ENCODE measurements at places on chromosomes 5 and 9.

DNA sequence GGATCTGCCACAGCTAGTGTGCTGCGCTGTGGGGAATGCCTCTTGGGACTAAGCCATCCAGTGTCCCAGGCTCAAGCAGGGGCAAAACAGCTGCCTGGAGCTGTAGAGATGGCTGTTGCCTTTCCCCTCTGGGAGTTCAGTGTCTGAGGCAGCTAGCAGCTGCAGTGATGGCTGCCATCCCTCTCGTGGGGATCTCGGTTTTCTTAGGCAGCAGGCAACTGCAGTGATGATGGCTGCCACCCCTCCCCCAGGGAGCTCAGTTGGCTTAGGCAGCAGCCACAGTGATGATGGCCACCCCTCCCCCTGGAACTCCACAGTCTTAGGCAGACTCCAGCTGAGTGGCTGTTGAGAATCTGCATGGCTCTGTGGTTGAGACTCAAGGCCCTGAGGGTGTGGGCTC lies 1389.2 kb upstream of the NUDT12 start:
- no peak for DNase-seq

- DNase-seq: no peak
Observed at GRCh38 chr5:180366326-180366725, 13.2 kb upstream of the GFPT2 start.

GRCh38 chr5:159971514-159971913 lies 37.4 kb upstream of the TTC1 start:
- DNase-seq: no peak

GRCh38 chr9:123129423-123129822 lies 96.0 kb downstream of the GPR21 start:
- no peak for DNase-seq

GRCh38 chr9:129626625-129627284 lies 792 bp downstream of the NTMT1 start:
- DNase-seq: no peak

DNA sequence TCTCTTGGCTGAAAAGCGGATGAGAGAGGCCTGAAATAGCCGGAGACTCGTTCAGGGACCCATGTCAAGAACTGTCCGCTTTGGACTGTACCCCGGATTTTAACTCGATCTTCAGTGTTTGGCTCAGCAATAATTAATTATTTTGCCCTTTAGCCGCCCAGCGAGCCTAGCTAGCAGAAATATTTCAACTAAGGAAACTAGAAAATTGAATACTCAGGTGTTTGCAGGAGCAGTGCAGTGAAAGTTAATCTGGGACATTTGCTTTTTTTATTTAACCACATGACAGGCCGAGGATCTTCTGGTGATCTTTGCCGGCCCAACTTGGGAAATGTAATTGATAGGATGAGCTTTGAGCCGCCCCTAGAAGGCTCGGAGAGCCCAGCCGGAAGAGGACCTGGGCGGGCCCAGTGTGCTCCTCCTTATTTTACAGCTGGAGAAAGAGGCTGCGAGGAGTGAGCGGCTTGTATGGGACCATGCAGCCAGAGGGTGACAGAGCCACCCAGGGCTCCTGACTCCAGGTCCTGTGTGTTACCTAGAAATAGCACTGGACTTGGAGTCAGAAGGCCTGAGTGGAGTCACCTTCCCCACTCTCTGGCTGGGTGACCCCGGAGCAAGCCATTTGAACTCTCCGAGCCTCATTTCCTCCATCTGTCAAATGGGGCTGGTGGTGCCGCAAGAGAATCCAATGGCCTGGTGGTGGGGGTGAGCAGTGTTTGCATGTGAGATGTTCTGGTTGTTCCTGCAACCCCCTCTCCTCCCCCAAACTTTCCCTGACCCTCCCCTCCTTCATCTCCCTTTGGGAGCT lies 2.4 kb downstream of the PPARGC1B start:
- no peak for DNase-seq

- DNase-seq: no peak
Observed at GRCh38 chr5:177609076-177610059, 9.4 kb downstream of the B4GALT7 start.

GRCh38 chr9:89000973-89001916 lies 10.0 kb downstream of the S1PR3 start:
- DNase-seq: peak; percentile 42

DNA sequence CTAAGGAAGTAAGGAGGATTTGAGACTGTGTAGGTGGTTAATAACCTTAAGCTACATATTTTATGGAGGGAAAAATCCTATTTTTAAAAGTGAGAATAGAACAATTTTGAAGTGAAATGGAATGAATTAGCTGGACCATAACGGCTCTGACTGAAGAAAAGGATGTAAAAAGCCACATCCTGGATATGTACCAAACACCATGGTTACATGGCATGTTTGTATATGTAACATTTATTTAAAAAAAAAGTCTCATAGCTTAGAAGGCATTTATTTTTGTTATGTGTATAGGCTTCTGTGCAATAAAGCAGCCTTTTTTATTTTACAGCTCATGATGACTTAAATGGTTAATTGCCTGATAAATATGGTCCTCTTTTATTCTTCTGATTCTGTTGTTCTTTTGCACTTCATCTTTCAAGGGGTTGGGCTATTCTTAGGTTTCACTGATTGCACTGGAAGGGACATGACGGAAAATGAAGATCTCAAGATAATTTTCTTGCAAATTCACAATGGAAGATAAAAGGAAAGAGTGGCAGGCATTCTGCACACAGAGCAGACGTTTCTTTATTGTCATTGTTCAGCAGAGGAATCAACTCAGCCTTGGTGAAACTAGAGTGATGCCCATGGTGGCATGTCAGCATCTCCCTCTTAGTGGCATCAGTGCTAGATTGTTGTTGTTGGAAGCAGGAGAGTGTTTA lies 63.1 kb downstream of the DOCK8 start:
- no peak for DNase-seq

GRCh38 chr5:30343707-30344106 lies 849.8 kb upstream of the CDH6 start:
- no peak for DNase-seq

DNA sequence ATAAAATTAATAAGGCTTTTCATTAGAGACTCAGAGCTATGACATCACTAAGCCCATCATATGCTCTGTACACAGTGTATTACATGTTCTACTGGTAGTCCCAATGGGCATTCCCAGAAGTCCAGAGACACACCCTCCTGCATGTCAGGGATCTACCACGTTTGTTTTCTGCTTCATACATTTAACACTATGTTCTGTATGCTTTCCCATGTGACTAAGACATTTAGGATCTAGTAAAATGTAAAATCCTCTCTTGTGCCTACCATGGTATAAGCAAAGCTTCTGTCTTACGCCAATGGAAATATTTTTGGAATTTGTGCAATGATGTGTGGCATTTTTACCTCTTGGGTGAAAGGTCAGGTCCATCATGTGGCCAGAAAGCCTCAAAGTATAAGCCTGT lies 192.4 kb downstream of the ADAMTSL1 start:
- DNase-seq: no peak

GRCh38 chr5:119289438-119290044 lies 66.3 kb upstream of the TNFAIP8 start:
- no peak for DNase-seq

GRCh38 chr5:169416583-169417196 lies 115.8 kb upstream of the SLIT3 start:
- DNase-seq: no peak

- no peak for DNase-seq
Observed at GRCh38 chr5:11335881-11336760, 568.1 kb downstream of the CTNND2 start.

GRCh38 chr9:113675475-113675941 lies 200.6 kb upstream of the ZNF618 start:
- no peak for DNase-seq

DNA sequence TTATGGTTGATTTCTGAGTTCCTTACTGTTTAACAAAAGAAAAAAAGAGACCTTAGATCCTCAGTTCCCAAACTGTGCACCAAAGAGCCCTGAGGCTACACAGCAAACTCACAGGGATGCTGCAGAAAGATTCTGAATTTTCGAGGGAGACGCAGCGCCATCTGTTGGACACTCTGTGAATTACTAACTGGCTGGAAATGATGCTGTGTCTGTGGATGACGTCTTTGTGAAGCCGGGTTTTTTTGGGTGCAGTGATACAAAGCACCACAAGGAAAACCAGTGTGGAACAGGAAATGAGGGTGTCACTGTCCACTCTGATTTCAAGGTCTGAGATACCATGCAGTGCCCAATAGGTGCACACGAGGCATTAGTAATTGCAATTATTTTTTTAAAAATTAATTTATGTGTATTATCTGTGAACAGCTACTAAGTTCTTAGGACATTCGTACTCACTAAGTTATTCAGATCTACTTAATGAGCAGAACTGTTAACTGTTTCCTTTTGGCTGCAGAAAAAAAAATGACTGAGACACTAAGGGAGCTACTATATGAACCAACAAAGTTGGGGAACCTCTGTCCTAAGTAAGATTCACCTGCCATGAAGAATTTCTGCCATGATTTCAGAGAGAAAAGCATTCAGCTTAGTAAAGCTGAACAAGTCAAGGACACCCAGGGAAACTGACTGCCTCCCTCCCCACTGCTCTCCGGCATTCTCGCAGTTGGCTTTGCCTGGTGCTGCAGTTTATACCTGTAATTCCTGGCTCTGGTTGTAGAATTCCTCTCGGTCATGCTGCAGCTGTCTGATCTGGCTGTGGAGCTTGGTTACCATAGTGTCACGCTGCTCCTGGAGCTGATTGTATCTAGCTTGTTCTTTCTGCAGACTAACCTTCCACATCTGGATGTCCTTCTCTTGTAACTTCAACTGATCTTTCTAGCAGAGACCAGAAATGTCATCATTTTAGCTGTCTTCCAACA lies 23.4 kb downstream of the SPACA9 start:
- DNase-seq: peak; percentile 46

GRCh38 chr5:84392836-84393235 lies 8.2 kb upstream of the EDIL3 start:
- DNase-seq: no peak

GRCh38 chr5:45542421-45542820 lies 153.8 kb downstream of the HCN1 start:
- DNase-seq: no peak

DNA sequence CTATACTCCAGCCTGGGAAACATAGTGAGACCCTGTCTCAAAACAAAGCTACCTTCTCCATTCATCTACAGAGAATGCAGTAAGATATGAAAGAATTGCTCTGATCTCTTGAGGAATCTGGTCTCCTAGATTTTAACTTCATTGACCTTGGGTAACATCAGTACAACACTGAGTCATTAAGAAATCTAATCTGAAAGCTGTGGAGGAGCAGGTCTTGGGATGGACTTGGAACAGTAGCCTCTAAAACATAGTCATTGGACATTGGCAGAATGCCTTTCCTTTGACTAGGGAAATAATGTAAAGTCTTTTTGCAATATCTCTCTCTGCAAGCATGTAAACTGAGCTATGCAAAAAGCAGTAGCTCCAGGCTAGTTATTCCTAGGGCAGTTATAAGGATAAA lies 58.1 kb downstream of the KCNN2 start:
- no peak for DNase-seq

GRCh38 chr5:39394946-39395345 lies 29.8 kb downstream of the DAB2 start:
- no peak for DNase-seq

GRCh38 chr5:117497601-117498000 lies 923.0 kb upstream of the SEMA6A start:
- DNase-seq: no peak

DNA sequence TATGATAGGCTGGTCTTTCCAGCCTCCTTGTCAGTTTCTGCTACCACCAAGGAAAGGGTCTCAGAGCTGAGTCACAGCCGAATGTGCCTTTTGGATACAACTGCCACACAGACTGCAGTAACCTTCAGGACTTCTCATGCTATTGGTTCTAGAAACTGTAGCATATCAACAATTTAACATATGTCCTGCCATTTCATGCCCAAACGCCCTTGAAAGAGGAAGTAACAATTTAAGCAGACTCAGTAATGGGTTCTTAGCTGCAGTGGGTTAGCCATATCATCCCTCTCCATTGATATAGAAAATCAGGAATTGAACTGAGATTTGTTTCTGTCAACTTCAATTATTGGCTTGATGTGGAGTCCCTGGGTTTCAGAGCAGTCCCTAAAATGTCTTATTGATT lies 4.1 kb upstream of the CLK4 start:
- no peak for DNase-seq

- no peak for DNase-seq
Observed at GRCh38 chr9:36165826-36166167, 3.4 kb upstream of the CCIN start.

- DNase-seq: no peak
Observed at GRCh38 chr9:4102078-4102477, 197.8 kb downstream of the GLIS3 start.

GRCh38 chr5:32223972-32224609 lies 50.0 kb upstream of the GOLPH3 start:
- no peak for DNase-seq

DNA sequence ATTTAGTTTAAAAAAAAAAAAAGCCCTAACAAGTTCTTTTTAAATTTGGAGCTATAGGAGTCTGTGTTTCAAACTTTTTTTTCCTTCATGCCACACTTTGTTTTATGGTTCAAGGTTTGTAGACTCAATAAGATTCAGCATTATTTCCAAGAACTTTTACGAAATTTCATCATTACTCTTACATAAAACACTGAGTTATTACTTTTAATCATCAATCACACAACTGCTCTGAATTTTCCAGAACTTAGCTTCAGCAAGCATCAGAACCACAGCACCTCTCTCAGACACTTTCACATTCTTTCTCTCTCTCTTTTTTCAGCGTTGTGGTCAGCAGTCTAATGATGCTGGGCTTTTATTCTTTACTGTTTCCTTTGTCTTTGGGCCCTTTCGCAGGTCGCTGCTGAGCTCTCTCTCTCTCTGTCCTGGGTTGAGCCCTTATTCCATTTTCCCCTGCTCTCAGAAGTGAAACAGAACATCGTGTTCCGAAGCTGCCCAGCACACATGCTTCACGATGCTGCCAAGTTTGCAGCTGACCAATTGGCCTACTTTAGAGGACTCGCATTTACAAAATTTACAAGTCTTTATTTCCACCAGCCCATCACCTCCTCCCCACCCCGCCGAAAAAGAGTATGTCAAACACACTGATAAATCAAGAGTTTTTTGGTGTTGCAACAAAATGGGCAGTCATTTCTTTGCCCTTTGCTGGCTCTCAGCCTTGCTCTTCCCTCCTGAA lies 44.6 kb upstream of the PIK3R1 start:
- no peak for DNase-seq

DNA sequence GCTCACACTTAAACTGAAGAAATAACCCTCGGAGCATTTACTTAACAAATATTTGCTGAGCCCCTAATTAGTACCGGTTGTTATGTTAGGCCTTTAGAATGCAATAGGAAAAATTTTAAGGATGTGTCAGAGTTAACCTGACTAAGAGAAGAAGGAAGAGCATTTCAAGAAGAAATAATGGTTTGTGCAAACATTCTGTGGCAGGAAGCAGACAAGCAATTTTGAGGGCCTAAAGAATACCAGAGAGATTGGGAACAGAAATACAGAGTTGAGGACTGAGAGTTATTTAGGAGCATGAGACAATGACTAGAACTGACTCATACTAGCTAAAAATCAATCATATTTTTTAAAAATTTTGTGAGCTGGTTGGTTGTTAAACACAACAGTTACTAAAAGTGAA lies 218.8 kb downstream of the PRR16 start:
- DNase-seq: no peak

DNA sequence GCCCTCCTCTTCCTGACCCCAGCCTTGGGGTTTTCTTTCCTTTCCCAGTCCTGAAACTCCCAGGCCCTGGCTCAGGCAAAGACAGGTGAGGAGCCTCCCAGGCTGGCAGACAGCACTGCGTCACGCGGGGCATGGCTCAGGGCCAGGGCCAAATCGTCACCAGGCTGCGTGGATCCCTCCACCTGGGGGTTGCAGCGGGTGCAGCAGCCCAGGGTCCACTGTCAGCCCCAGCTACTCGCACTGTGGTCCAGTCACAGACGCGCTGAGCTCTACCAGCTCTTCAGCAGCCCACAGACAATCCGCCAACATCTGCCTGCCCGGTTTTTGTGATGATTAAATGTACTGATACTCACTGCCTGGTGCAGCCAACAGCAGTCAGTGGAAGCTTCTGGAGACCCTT lies 12.1 kb downstream of the FAM78A start:
- no peak for DNase-seq

Data from stimulated activated CD8-positive, alpha-beta memory T cell treated with anti-CD3 and anti-CD28 coated beads, Interleukin-15, amount 100 ng/mL, for 48 hours (primary cell).